Immature natural killer cell (primary cell): ENCODE measurements at places on chromosomes 3 and 15. TPM values are rescaled to one million over a fixed set of nuclear protein-coding genes. Genes with fewer than 3 reads are reported as not detected.

GRCh38 chr15:67838789-67839332 lies 984 bp downstream of the RNU6-1 start:
- no peak for DNase-seq

DNA sequence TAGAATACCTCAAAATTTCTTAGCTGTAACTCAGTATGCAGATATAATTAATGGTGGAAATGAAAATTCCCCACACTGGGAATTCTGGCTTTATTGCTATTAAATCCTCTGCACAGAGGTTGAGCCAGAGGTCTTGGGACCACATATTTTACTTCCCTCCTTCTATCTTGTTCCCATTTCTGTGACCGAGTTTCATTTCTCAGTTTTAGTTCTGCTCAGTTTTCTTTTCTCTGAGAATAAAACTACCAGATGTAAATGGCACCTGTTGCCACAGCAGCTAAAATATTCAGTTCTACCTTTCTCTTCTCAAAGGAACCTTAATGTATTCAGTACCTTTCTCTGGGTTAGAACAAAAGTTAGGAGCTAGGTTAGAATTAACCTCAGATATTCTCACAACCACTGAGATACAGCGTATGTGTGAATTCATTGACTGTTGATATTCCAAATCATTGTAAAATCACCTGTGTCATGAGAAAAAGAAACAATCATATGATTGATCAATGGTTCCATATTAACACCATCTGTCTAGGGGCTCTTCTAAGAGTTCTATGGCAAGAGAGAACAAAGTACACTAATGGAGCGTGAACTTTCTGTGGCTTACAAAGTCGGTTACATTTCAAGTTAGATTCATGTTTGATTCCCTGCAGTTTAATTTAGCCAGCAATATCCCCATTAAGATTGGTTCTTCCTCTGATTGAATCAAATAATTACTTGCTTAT lies 374.1 kb downstream of the EFHB start:
- DNase-seq, result no peak

GRCh38 chr3:149198611-149199010 lies 23.0 kb downstream of the CP start:
- DNase-seq, result no peak

- no peak for DNase-seq
Observed at GRCh38 chr3:190516416-190516815, 2.5 kb downstream of the IL1RAP start.

DNA sequence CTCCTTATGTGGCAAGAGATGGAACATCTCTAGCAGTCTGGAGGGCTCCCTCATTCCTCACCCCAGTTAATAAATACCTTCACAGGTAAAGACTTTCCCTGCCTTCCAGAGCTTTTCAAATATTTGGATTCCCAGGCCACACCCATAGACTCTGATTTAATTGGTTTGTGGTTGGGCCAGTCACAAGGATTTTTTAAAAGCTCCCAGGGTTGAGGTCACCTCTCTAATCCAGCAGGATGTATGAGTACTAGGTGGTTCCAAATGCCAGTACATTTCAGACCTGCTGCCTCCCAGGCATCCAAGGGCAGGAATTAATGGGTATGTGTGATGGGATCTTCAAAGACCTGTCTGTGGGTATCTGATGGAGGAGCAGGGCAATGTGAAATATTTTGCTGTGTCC lies 312.8 kb downstream of the CLSTN2 start:
- DNase-seq, result no peak

DNA sequence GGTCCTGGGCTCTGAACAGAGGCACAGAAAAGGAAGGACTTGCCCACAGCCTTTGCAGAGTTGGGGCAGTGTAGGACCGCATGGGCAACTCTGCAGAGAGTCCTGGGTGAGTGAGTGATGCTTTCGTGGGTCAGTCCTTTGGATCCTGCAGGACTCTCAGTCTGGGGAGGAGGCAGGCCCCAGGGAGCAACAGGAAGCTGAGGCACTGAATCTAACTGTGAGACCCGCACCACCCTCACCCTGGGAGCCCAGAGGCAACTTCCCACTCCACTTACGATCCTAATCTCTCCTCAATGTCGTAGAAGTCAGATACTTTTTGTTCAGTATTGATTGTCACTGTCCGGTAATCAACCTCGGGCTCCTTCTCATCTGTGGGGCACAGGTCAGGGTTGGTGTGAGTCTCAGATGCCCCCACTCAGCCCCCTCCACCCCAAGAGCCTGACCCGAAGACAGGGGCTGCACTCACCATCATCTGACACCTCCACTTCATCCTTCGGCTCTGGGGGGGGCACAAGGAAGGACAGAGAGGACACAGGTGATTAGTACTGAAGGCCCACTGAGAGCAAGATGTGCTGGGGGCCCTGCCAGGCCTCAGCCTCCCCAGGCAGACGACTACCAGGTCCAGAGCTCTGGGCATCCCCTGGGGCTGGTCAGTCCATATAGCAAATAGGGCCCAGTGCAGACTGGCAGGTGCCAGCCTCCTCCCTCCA lies 64.0 kb upstream of the HACD2 start:
- no peak for DNase-seq

GRCh38 chr3:181722766-181723425 lies 11.2 kb downstream of the SOX2 start:
- no peak for DNase-seq

- no peak for DNase-seq
Observed at GRCh38 chr3:140766465-140766864, 88.6 kb downstream of the TRIM42 start.

- no peak for DNase-seq
Observed at GRCh38 chr3:557972-558371, 361.4 kb downstream of the CHL1 start.

DNA sequence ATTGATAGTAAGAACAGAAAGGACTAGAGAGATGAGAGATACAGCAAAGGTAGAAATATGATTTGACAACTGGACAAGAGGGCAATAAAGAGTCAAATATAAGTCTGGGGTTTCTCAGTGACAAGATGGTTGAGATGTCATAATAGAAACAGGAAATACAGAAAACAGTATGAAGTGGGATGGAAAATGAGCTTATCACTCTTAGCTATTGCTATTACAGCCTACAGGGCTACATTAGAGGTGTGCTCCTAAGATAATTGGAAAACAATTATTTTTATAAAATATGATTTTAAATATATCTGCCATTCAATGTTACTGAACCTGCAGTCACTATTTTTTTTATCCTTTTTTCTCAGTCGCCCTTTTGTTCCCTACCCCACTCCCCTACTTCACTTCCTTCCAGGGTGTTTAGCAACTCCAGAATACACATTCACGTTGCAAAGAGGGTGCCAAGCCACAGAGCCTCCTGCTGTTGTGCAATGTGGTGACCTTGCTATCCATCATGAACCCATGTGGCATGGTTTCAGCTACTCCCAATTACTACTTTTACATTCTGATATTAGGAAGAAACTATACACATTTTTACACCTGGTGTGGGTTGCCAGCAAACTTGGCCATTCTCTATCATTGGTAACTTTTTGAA lies 6.0 kb downstream of the NRG4 start:
- no peak for DNase-seq

- DNase-seq, result no peak
Observed at GRCh38 chr3:154762486-154762885, 317.6 kb upstream of the MME start.

DNA sequence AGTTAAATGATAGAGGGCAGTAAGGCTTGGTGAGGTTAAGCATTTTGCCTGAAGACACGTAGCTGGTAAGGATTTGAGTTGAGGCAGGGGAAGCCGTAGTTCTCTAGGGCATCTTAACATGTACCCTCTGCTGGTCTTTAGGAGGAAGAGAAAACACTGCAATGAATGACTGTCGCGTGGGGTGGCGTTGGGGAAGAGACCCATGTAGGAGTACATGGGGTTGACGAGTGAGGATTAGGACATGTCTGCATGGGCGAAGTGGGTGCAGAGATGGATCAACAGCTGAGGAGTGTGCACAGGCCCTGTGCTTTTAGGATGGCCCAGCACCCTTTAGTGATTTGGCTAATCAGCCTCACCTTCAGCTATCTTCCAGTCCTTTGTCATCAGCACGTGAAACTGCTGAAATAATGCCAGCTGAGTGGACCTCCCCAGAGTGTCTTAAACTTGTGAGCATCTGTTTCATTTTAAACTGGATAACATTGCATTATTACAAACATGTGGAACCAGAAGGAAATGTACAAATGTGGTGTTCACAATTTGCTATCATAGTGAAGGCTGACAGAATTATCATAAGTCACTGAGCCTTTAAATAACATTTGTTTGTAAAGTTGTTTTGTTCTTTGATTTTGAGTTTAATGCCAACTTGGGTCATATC lies 15.3 kb downstream of the P2RY14 start:
- DNase-seq, result no peak

Gene MUC20
- 1.2 TPM for polyA plus RNA-seq

Gene GOLGA8T
- polyA plus RNA-seq, result 0.16 TPM

Gene GOLGA8G
- polyA plus RNA-seq, result not detected

Gene ROBO2
- not detected for polyA plus RNA-seq
